ENCODE measurements at places on chromosomes 7 and 10.

DNA sequence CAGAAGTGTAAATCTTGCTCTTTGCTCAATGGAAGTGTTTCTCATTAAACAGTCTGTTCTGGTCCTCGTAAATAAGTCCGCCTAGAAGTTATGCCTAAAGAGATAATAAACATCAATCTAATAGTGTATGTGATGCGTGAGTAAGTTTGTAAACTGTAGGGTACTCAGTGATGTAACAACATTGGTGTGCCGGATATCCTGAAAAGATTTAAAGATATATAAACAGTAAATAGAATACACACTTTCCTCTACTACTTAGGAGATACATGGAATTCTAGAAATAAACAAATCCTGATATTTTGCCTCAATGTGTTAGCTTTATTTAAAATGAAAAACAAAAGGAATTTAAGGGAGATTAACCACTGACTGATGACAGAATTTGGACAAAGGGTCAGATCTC, 123.5 kb downstream of the AHR start:
- no peak for DNase-seq

- DNase-seq, result no peak
Observed at GRCh38 chr7:42385912-42386311, 148.9 kb upstream of the GLI3 start.

DNA sequence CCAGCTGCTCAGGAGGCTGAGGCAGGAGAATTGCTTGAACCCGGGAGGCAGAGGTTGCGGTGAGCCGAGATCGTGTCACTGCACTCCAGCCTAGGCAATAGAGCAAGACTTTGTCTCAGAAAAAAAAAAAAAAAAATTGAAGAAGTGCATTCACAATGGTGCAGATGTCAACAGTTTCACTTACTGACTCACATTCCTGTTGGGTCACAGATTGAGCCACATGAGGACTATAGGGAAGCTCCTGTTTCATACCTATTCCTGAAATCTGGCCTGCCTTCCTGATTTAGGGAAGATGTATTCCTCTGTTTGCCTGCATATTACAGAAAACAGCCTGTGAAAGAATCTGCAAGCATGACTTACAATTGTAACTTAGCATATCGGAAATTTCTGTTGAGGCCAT, 78.2 kb downstream of the AKR1C4 start:
- no peak for DNase-seq

- no peak for DNase-seq
Observed at GRCh38 chr10:120749856-120750566, 101.2 kb upstream of the WDR11 start.

GRCh38 chr7:77349141-77349540, 67.0 kb downstream of the GSAP start:
- peak; percentile 66 for DNase-seq

DNA sequence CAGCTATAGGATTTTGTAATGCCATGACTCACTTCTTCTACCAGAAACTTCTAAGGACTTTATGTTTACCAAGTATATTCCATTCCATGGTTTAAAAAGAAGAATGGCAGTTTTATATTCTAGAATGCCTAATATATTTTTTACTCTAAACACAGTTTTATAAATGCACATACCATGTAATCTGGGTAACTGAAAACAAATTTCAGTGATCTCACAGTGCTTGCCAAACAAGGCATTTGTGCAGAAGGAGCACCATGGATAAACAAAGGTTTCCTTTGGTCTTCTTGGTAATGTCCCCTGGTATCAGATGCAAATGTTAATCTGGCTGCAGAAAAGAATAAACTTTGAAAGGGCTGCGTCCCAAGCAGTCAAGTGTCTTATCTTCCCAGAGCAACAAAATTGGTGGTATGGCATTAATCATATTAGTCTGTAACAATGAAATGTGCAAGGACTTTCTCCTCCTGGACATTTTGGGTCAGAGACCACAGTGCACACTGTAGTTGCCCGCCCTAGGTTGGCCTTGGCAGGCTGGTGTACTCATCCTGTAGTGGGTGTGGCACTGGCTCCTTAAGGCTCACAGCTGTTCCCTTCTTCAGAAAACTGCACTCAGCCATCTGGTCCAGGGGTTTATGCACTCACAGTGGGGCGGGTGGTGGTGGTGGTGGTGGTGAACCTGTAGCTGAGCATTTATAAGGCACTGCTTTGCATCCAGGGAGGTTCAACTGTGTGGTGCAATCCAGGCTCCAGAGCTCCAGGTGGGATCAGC, 56.7 kb downstream of the LAMB4 start:
- DNase-seq, result no peak

DNA sequence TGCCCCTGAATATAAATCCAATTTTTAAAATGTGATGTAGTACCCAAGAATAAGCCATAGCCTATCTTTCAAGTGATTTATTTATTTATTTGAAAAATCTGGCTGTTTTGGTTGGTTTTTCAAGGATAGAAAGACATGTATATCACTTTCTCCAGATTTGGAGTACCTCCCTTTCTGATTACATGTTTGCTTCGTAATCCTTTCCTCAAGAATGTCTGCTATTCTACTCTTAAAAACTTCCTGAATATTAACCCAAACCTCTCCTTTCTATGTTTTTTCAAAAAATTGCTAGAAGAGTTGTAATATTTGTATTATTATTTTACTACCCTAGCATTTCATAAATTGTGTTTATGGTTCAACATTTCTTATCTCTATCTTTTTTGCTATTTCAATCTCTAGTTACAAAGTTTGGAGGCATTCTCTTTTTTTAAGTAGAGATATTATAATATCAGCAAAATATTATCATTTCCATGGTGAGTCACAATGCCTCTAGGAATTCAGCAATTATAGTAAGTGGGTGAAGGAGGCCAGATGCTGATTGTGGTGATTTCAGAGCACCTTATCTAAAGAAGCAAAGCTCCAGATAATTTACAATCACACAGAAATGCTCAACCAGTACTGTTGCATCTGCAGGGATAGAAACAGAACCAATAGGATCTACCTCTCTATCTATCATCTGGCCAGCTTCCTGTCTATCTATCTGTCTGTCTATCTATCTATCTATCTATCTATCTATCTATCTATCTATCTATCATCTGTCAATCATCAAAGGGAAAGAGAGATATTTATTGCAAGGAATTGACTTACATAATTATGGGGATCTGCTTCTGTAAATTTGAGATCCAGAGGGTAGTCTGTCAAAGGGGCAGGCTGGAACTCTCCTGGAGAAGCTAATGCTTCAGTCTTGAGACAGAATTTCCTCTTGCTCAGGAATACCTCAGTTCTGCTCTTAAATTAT, 412.5 kb upstream of the SEMA3C start:
- DNase-seq, result peak; percentile 7

DNA sequence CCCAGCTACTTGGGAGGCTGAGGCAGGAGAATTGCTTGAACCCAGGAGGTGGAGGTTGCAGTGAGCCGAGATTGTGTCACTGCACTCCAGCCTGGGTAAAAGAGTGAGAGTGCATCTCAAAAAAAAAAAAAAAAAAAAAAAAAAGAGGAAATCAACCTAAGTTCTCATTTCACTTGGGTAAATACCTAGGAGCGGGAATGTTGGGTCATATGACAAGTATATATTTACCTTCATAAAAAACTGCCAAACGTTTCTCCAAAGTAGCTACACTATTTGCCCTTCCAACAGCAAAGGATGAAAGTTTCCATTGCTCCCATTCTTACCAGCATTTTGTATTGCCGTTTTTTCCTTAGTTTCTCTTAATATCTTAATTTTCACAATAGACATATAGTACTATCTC, 9.8 kb downstream of the P4HA1 start:
- no peak for DNase-seq

GRCh38 chr10:4189281-4189680, 404.3 kb upstream of the KLF6 start:
- DNase-seq, result no peak

GRCh38 chr7:85065306-85065705, 121.5 kb downstream of the SEMA3D start:
- no peak for DNase-seq

DNA sequence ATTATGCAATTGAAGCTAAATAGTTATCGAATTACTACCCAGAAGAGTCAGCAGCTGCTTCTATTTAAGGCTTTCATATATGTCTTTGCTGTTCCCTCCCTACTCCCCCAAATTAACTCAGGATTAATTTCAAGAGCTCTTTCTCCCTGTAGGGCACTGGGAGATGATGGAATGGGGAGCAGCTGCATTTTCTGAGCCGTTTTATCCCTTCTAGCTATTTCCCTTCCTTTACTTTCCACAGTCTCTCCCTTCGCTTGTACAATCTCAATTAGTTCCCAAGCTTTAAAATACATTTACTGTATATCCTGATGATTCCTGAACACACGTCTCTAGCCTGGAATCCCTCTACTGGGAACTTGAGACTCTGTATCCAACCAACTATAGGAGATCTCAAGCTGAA, 19.8 kb upstream of the TSPAN12 start:
- no peak for DNase-seq

DNA sequence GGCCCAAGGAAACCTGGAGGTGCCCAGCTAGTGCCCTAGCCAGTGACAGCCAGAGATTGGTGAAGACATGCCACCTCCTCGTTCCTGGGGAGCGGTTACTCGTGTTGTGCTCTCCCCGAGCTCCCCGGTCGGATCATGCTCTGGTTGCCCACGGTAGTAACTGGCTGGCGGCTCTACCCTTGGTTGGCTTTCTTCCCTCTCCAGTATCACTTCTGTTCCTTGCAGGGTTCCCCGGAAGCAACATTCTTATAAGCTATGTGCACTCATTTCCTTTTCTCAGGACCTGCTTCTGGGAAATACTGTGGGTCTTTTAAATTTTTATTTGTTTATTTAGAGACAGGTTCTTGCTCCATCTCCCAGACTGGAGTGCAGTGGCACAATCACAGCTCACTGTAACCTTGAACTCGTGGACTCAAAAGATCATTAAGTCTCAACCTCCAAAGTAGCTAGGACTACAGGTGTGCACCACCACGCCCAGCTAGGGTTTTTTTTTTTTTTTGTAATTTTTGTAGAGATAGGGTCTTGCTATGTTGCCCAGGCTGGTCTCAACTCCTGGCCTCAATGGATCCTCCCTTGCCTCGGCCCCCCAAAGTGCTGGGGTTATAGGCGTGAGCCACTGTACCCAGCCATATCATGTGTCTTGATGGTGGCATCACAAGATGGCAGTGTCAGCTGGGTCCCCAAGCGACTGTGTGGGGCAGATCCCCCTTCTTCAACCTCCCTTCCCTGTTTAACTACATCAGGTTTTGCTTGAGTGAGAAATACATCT, 6.9 kb upstream of the CALHM1 start:
- no peak for DNase-seq

DNA sequence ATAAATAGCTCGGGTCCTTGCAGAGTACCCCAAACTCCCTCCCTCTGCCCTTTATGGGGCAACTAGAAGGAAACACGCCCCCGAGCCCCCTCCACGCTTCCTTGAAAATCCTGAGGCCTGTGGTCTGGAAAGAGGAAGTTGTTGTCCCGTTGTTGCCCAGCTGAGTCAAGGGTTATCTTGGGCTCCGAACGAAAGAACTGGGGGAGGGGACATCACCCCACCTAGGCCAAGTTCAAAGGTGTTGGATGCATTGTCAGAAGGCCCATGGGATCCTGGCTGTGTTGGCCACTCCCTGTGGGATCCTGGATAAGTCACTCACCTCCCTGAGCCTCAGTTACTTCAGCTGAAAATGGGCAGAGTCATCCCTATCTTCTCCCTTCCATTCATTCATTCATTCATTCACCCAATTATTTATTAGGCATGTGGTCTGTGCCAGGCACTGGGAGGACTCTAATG, at the start of gene CCL24:
TSS of gene CCL24 (minus strand) at position 26 of the 456 bp plus-strand sequence. CDS start 91 bp downstream, outside the sequence.
- DNase-seq, result no peak

GRCh38 chr7:70097645-70098044, 499.4 kb downstream of the AUTS2 start:
- DNase-seq, result no peak

DNA sequence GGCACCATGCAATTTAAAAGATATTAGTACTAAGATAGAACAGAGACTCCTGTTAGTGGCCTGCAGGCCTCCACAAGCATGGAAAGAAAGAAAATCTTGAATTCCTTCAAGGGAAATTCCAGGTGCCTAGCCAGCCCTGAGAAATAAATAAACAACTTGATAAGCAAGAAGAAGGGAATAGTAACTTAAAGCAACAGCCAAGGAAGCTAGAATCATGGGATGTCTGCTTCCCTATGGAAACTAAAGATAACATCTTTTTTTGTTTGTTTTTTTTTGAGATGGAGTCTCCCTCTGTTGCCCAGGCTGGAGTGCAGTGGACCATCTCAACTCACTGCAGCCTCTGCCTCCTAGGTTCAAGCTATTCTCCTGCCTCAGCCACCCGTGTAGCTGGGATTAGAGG, 128.6 kb downstream of the SKIDA1 start:
- DNase-seq, result no peak

DNA sequence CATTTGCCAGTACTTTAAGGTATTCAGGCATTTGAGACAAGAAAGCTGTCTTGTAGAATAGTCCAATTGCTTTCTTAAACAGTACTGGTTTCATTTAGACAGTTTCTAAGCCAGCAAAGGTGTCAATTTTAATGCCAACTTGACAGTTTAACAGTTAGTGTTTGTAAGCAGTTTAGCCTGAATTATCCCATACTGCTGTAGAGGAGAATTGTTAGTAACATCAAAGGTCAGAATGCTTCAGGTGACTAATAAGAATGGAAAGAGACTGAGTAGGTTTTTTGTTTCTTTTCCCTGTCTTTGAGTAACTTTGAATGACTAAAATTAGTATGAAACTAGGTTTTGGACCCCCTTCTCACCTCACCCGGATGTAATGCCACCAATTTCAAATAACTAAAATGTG, 29.5 kb upstream of the VDAC2 start:
- DNase-seq, result peak; percentile 39

GRCh38 chr7:140541176-140541512, 61.8 kb upstream of the MKRN1 start:
- no peak for DNase-seq

DNA sequence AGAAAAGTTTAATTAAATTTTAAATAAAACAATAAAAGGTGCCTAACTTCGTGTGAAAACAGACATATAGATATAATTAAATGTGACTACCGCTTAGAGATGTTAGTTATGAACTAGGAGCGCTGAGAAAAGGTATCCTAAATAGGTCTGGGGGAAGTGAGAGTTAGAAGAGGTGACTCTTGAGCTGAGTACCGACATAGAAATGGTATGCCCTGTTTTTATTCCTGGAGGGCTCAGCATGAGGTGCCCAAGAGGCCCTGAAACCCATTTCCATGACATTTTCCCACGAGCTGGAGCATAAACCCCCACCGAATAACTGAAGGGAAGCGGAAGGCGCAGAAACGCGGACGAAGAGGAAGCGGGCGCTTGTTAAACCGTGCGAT, 433 bp upstream of the STARD3NL start:
- no peak for DNase-seq

Measured in dermis blood vessel endothelial cell (primary cell).